ENCODE measurements at places on chromosomes 5 and 9.
A peak's percentile ranks its signal among the peaks of the same experiment; 100 is the strongest.

DNA sequence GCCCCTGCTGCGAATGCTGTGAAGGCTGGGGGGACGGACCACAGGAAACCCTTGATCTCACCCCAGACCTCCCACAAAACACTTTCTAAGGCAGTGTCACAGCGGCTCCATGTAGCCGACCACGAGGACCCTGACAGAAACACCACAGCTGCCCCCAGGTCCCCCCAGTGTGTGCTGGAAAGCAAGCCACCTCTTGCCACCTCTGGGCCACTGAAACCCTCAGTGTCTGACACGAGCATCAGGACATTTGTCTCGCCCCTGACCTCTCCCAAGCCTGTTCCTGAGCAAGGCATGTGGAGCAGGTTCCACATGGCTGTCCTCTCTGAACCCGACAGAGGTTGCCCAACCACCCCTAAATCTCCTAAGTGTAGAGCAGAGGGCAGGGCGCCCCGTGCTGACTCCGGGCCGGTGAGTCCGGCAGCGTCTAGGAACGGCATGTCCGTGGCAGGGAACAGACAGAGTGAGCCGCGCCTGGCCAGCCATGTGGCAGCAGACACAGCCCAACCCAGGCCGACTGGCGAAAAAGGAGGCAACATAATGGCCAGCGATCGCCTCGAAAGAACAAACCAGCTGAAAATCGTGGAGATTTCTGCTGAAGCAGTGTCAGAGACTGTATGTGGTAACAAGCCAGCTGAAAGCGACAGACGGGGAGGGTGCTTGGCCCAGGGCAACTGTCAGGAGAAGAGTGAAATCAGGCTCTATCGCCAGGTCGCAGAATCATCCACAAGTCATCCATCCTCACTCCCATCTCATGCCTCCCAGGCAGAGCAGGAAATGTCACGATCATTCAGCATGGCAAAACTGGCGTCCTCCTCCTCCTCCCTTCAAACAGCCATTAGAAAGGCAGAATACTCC is 84.7 kb downstream of the GOLPH3 start:
- DNase-seq, result no peak

DNA sequence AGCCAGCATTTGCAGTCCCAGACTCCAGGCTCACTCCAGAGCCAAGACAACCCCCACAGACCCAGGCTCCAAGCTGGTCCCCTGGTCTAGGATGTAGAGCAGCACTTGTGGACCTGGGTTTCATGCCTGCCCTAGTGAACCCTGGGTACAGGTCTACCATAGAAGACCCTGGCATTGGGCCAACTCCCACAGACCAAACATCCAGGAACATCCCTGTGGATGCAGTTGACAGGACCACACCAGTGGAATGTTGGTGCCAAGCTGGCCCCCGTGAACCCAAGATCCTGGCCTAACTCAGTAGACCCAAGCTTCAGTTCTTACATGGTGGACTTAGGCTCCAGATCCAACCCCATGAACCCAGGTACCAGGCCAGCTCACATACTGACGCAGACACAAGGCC is 250.6 kb downstream of the KDM4C start:
- DNase-seq, result no peak

- DNase-seq, result no peak
These were observed 4.4 kb downstream of the SPRY4 start for GRCh38 chr5:142320430-142320738.

GRCh38 chr5:25160891-25161290 is 516.1 kb upstream of the CDH10 start:
- DNase-seq, result no peak

DNA sequence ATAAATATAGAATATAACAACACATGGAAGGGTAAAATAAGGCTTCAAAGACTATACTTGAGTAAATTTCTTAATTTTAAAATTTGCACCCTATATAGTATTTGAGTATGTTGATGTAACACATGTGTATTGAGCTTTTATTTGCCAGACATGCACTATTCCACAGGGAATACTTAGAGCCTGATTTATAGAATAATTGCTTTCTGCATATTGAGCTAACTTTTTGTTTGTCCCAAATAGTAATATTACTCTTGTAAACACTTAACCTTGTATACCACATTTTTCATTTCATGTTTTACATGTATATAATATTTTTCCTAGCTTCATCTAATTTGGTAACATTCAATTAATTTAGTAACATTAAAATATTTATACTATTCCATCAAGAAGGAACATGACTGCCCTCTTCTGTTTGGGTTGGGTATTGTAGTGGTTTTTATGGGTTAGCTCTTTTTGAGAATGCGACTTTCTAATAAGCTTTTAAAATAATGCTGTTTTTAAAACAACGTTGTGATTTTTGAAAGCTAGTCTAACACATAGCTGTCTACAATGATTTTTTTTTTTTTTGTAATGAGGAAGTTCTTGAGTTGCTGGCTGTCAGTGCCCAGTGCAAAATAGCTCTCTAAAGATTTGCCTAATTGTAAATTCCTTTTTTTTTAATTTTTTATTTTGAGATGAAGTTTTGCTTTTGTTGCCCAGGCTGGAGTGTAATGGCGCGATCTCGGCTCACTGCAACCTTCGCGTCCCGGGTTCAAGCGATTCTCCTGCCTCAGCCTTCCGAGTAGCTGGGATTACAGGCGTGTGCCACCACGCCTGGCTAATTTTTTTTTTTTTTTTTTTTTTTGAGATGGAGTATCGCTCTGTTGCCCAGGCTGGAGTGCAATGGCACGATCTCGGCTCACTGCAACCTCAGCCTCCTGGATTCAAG is 4.8 kb downstream of the SUB1 start:
- DNase-seq, result no peak

DNA sequence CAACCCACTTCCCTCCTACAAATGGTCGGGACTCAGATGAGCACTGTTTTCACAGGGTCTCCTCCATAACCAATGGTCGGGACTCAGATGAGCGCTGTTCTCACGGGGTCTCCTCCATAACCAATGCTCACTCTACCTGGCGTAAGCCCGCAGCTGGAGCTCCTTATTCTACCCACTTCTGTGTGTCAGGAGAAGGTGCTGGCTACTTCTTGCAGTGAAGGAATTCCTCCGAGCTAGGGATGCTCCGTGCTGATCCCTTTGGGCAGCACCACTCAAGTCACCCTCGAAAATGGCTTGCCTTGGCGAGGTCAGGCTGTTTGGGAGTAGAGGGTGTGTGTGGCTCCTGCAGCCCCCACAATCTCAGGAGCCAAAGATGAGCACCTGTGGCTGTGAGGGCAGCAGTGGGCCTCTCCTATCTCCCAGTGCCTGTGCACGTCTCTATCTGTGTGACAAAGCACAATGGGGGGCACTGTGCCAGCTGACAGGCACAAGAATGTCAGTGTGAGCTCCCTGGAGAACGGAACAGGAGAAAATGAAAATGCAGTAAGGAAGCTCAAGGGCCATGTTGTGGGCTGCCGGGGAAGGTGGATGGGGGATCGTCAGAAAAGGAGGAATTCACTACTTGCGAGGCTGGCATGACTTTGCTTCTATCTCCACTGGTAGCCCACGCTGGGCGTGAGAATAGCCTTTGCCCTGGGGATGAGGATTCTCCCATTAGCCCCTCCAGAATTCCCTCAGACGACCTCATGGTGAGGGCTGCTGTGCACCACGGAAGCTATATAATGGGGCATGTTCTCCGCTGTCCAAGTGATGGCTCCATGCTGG is 3.9 kb upstream of the BTNL9 start:
- no peak for DNase-seq

DNA sequence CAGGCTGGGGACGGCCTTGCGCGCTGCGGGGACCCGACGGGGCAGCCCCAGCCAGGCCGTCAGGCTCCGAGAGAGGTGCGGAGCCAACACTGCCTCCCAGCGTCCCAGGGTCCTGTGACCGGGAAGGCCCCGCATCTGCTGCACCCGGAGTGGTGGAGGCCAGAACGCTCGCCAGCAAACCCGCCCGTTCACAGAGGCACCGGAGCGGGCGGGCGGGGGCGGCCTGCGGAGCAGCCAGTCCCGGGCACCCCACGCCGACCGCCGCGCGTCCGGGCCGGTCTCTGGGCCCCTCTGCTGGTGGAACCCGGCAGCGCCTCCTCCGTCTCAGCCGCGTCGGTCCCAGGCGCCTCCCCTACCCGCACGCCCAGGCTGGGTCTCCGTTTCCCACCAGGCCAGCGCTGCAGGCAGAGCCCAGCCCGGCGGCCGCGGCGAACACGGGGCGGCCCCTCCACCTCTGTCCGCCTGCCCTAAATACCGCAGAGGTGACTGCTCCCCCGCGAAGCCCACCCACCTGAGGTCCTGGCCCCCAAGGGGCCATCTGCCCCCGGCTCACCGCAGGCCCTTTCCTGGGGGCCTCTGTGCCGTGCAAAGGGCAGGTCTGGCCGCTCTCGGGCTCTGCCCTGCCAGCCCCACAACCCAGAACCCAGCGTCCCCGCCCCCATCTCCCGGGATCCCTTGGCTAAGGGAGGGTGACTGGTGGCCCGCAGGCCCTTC is 15.9 kb downstream of the EXD3 start:
- DNase-seq, result peak; percentile 84

GRCh38 chr5:97549496-97549895 is 366.4 kb upstream of the RIOK2 start:
- DNase-seq, result no peak

- no peak for DNase-seq
These were observed 36.1 kb upstream of the UBE2D2 start for GRCh38 chr5:139524940-139525585.

DNA sequence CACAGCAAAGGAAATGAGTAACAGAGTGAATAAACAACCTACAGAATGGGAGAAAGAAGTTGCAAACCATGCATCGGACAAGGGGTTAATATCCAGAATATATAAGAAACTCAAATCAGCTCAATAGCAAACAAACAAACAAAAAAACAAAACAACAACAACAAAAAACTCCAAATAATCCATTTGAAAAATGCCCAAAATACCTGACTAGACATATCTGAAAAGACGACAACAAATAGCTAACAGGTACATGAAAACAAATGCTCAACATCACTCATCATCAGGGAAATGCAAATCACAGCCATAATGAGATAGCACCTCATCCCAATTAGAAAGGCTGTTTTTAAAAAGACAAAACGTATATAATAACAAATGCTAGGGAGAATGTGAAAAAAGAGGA is 111.2 kb downstream of the TRPM3 start:
- DNase-seq, result no peak

DNA sequence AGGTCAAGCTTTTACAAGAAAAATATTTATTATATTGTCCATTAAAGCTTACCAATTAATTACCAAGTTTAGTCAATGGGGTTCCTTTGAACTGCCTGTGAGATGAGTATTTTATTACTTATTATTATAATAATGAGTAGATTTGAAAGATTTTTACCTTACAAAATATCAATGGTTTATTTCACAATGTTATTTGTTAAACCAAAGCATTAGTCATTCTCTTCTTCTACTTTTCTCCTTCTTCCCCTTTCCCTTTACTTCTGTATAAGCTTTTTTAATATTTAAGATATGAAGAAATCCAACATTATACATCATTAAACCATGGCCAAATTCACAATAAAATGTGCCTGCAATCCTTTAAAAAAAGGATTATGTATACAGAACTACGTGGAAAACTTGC is 369.5 kb downstream of the ARL15 start:
- DNase-seq, result no peak

- DNase-seq, result peak; percentile 94
These were observed 40.6 kb downstream of the CAST start for GRCh38 chr5:96702503-96703383.

GRCh38 chr5:174420651-174421407 is 303.6 kb upstream of the MSX2 start:
- no peak for DNase-seq

DNA sequence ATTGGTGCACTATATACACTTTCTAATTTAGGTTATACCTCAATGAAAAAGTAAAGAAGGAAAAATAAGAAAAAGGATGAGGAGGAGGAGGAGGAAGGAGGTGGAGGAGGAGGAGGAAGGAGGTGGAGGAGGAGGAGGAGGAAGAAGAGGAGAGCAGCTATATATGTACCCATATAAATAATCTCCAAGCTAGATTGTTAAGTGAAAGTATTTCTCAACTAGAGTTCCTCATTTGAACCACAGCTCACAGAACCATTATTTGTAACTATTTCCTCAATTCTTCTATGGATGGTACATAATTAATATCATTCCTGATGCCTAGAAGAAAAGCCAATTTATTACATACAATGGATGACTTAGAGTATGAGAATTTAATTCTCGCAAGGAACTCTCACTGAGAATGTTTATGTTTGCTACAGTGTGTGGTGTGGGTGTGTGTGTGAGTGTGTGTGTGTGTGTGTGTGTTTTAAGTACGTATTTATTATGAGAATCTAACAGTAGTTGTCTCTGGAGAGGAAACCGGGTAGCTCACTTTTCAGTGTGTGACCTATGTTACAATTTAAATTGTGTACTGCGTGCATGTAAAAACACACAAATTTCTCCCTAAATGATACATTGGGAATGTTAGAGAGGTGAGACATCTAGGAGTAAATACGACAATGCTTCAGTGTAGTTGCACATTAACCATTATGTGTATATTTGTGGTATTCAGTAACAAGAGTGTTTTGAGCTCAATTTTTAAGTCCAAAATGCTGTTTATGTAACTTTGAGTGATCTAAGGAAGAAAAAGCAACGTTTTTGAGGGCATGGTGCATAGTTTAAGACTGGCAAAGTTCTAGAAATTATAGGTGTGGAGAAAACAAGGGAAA is 20.2 kb upstream of the NREP start:
- DNase-seq, result no peak

DNA sequence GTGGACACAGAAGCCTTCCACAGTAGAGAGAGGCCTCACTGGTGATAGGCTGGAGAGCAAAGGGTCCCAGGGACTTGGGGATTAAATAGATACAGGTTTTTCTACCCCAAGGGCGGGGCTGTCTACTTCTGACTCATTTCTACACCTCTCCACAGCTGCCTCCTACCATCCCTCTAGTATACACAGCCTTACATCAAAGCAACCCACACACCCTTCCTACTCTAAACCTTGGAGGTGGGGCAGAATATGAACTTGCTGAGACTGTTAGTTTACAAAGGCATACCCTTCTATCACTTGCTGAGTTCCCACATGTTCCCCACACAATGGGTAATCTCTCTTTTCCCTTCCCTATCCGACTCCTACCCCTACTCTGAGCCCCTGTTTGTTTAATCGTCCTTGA is 19.9 kb upstream of the PCA3 start:
- DNase-seq, result no peak

DNA sequence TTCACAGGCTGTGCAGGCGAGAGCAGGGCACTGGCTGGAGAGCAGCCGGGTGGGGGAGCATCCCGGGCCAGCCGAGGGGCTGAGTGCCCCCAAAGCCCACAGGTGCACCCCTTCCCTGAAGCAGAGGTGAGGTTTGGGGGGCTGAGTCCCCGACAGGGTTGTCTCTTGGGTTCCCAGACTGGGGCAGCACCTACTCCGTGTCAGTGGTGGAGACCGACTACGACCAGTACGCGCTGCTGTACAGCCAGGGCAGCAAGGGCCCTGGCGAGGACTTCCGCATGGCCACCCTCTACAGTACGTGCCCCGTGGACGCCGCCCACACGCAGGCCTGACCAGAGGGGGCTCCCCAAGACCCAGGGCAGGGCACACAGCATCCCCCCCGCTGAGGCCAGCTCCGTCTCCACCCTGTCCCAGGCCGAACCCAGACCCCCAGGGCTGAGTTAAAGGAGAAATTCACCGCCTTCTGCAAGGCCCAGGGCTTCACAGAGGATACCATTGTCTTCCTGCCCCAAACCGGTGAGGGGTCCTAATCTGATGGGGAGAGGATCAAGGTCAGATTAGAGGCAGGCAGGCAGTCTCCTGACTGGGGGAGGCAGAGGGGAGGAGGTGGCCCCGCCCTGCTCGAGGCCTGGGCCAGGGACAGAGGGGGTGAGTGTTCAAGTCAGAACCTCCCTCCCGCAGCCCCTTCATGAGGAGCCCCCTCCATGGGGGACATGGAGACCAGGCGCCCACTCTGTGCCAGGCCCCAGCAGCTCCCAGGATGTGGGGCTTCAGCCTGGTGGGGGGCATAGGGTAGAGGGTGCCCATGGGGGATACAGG is 2.7 kb downstream of the PTGDS start:
- no peak for DNase-seq

All from kidney (tissue), 22 donors.